Suppressor macrophage treated with lipopolysaccharide for 1 hour (primary cell): ENCODE measurements at places on chromosomes 12 and 14.

DNA sequence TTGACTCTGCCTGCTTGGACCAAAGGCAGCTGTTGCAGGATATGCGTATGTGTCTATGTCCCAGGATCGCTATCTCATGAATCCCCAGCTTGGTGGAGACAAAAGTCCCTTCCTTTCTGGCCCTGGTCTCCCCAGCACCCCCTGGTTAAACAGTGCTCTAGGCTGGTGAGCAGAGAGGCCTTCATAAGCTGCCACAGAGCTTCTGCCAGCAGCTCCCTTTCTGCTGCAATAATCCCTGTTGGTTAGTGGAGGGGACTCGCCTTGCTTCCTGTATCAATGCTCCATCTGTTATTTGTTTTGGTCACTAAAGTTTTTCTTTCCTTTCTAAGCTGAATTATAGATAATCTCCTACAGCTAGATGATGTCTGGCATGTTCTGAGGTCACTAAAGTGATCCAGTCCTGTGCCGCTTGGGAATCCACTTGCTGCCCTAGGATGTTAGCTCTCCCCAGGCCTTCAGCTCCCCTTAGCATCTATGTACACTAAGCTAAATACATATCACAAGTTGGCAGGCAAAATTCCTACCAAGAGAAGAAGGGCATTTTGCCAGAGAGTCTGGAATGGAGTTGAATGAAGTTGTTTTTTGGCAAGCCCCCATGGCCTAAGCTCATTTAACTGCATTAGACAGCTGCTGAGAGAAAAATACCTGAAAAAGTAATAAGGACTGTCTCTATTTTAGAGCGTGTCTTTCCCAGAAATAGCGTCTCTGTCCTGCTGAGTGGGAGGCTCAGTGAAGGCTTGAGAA lies 47.8 kb downstream of the RDH12 start:
- DNase-seq, result no peak

GRCh38 chr12:75823475-75823874 lies 208.1 kb downstream of the PHLDA1 start:
- DNase-seq, result no peak

DNA sequence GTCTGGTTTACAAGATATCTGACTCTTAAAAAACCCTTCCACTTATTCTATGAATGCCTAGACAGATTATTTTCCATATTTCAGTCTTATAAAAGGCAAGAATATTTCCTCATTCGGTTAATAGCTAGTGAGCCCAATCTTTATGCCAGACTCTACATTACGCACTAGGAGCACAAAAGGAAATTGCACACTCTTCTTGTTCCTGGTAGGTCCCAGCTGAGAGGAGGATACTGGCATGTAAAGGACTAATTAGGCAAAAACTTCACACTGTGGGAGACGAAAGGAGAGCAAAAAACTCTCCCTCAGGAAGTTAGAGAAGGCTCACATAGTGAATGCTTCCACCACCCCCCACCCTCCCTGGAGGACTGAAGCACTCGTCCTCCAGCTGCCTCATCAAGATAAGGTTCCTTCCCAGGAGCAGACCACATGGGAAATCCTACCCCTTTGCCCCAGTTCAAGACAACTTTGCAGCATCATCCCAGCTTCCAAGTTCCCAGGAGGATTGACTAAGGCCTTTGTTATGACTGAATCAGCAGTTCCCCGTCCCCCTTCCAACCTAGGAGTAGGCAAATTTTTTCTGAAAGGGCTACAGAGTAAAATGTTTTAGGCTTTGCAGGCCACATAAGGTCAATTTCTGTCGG lies 14.5 kb downstream of the CAPZA3 start:
- no peak for DNase-seq

DNA sequence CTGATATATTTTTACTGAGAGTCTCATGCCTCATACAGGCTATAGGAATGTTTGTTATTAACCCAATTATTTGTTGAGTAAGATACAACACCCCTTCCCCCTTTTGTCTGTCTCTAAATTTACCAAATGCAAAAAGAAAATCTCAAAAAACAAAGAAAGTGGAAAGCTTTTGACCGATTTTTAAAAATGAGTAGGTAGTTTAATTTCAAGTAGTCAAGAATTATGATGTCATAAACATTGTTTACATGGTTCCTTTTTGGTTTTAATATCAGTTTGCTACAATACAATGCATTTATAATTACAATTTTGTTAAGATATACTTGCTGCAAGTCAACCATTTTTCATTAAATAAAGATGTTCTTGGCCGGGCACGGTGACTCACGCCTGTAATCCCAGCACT lies 84.7 kb upstream of the HMGA2 start:
- no peak for DNase-seq

DNA sequence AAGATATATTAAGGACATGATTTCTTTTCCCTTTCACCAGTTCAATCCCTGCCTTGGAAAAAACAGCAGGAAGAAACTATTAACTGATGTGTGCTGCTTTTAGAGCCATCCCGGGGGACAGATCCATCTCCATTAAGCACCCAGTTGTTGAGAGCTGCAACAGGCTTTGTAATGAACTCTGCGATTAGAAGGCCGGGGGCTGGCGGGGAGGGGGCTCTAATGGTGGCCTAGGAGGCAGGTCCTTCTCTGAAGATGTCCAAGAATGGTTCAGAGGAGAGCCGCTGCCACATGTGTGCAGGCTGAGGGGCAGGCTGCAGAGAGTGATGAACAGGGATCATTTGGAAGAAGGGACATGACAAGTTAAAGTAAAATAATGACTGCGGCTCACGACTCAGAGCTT lies 67.8 kb downstream of the GALNT8 start:
- DNase-seq, result no peak

- no peak for DNase-seq
Measured at GRCh38 chr14:74547331-74547927, 53.9 kb downstream of the ISCA2 start.

GRCh38 chr12:75662511-75663159 lies 151.2 kb upstream of the KRR1 start:
- no peak for DNase-seq

DNA sequence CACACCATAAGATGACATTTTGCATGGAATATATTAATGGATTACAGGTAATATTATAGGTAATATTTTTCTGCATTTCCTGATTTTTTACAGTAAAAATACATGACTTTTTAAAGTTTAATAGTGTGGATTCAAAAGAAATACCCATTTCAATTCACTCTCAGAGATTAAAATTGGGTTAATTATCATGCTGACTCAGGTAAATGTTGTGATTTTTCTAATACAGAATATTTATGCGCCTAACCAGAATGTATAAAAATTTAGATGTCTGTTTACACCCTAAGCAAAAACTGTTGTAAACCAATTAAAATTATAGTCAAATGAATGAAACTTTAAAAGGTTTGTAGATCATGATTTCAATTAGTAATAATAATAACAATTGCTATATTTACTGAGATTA lies 117.2 kb upstream of the FLRT2 start:
- DNase-seq, result no peak

- no peak for DNase-seq
Measured at GRCh38 chr12:23867794-23868193, 81.7 kb downstream of the SOX5 start.

- peak; percentile 68 for DNase-seq
Measured at GRCh38 chr12:89525305-89525823, 483 bp downstream of the POC1B start.

DNA sequence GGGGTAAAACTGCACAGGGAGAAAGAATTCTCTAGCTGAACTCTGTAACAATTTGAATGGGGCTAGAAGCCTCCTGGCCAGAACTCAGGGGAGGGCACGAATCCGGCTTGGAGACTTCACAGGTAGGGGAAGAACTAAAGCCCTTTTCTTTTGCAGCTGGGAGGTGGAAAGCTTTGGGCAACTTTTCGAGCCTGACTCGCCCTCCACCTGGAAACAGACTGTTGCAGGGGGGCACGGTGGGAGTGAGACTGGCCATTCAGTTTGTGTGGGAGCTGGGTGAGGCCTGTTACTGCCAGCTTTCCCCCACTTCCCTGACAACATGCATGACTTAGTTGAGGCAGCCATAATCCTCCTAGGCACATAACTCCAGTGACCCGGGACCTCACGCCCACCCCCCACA lies 135.8 kb downstream of the PLCZ1 start:
- DNase-seq, result no peak

DNA sequence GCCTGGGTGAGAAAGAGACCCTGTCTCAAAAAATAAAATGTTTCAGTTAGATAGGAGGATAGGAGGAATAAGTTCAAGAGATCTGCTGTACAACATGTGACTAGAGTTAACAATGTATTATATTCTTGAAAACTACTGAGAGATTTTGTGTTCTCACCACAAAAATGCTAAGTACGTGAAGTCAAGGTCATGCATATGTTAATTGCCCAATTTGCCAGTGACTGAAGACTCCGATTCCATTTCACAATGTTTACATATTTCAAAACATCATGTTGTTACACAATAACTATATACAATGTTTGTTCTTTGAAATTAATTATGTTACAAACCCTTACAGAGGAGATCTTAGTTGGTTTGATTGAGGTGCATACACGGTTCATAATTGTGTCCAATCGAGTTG lies 52.1 kb downstream of the SLC15A4 start:
- DNase-seq, result peak; percentile 24

- DNase-seq, result no peak
Measured at GRCh38 chr14:68536018-68536410, 256.9 kb downstream of the ZFP36L1 start.

DNA sequence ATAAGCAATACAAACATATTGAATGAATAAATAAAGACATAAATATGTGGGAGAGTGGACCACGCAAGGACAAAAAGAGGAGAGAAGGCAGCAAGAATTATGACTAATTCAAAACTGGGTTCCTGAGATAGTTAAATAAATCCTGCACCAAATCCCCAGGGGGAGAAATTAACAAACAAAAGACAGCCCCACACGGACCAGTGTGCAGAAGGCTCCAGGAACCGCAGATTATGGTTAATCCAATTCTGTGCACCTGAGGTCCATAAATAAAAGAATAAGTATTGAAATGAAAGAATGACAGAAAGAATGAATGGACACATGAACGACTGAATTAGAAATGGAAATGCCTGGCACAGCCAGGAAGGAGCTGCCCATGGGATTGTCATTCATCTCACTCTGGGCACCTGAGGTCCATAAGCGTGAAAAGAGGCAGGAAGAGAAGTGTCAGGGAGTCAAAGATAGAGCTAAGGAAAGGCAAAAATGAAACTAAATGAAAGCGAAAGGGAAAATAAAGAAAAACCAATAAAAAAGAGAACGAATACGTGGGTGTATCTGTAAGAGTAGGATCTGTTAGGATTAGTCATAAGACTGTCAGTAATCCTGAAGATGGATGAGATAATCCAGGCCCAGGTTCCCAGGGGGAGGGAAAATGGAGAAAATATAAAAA lies 23.3 kb downstream of the MEG3 start:
- DNase-seq, result peak; percentile 54

- DNase-seq, result no peak
Measured at GRCh38 chr12:60345442-60345841, 749.6 kb downstream of the SLC16A7 start.

DNA sequence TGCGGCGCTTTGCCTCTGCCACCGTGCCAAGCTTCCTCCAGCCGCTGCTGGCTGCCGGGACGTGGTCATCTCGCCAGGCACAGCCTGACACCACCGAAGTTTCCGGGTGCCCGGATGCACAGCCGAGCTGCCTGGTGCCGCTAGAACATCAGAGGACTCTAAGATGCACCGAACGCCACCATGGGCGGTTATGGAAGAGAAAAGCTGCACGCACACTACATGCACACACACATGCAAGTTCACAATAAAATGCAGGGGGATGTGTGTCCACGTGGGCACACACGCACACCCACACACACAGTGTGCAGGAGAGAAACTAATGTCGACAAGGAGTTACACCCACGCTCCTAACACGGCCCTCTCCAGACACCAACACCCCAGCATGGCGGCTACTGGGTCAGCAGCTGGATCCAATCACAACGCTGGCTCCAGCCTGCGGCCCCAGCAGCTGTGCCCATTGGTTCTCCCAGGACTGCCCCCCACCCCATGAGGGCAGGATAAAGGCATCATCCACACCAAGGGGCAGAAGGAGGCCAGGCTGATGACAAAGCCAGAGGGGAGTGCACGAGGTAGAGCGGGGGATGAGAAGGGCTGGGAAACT lies 82.7 kb downstream of the BCL11B start:
- no peak for DNase-seq

DNA sequence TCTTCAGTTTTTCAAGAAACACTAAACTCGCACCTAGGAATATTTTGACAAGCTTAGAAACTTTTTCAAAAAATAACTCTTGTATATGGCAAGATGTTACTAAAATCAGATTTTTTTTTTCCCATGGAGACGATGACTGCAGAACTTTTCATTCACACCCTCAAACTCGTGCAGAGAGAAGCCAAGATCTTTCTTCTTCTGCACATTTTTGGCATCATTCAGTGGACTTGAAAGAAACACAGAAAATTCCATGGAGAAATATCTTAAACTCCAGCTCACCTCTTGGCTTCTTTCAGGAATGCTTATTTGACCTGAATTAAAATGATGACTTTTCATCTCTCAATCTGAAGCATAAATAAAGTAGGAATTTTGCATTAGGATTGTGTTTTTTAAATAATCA lies 919.4 kb downstream of the NRXN3 start:
- DNase-seq, result no peak

DNA sequence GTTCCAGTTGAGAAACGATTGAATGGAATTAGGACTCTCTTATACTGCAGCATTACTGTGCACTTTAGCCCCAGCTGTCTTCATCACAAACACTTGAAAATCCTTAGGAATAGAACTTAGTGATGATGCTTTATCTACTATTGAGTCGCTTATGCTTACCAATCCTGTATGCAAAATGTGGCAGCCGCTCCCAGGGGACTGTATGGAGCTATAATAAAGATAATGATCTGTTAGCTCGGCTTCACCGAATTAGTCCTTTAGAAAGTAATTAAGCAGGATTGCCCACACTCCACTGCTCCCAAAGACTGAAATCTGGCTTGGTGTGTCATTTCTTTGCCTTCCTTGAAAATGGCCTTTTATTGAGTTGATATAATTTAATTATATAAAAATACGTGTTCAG lies 10.6 kb downstream of the EML1 start:
- DNase-seq, result no peak

DNA sequence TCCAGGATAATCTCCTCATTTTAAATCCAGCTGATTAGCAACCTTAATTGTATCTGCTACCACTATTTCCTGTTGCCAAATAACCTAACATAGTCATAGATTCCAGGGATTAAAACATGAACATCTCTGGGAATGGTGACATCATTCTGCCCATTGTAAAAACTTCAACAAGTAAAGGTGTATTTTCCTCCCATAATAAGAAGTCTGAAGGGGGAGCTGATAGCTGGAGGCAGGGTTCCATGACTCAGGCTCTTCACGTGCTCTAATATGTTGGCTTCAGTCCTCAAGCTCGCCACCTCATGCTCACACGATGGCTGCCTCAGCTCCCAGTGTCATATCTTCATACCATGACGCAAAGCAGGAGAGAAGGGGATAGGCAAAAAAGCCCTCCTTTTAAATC lies 172.0 kb upstream of the VASH1 start:
- no peak for DNase-seq

- DNase-seq, result no peak
Measured at GRCh38 chr12:7207866-7208625, 18.6 kb downstream of the PEX5 start.

GRCh38 chr12:14576896-14577295 lies 9.2 kb upstream of the PLBD1 start:
- no peak for DNase-seq

GRCh38 chr14:88998027-88998426 lies 173.6 kb downstream of the TTC8 start:
- no peak for DNase-seq
